ENCODE measurements at places on chromosomes 3 and 15. TPM values are rescaled to one million over a fixed set of nuclear protein-coding genes. Genes with fewer than 3 reads are reported as not detected.

- peak; percentile 77 for DNase-seq
These were observed 21.8 kb upstream of the SLC25A38 start for GRCh38 chr3:39361252-39361927.

DNA sequence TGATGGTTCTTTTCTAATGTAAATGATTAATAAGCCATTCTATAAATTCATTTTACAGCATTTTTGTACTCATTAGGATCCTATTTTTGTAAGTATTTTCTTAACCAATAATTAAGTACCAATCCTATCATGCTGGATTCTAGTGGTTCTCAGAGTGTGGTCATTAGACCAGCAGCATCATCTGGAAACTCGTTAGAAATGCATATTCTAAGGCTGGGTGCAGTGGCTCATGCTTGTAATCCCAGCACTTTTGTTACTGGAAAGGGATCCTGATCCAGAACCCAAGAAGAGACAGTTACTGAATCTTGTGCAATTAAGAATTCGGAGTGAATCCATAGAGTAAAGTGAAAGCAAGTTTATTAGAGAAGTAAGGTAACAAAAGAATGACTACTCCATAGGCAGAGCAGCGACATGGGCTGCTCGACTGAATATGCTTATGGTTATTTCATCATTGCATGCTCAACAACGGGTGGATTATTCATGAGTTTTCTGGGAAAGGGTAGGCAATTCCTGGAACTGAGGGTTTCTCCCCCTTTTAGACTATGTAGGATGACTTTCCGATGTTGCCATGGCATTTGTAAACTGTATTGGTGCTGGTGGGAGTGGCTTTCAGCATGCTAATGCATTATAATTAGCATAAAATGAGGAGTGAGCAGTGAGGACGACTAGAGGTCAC lies 9.9 kb upstream of the CEMIP start:
- DNase-seq = no peak

DNA sequence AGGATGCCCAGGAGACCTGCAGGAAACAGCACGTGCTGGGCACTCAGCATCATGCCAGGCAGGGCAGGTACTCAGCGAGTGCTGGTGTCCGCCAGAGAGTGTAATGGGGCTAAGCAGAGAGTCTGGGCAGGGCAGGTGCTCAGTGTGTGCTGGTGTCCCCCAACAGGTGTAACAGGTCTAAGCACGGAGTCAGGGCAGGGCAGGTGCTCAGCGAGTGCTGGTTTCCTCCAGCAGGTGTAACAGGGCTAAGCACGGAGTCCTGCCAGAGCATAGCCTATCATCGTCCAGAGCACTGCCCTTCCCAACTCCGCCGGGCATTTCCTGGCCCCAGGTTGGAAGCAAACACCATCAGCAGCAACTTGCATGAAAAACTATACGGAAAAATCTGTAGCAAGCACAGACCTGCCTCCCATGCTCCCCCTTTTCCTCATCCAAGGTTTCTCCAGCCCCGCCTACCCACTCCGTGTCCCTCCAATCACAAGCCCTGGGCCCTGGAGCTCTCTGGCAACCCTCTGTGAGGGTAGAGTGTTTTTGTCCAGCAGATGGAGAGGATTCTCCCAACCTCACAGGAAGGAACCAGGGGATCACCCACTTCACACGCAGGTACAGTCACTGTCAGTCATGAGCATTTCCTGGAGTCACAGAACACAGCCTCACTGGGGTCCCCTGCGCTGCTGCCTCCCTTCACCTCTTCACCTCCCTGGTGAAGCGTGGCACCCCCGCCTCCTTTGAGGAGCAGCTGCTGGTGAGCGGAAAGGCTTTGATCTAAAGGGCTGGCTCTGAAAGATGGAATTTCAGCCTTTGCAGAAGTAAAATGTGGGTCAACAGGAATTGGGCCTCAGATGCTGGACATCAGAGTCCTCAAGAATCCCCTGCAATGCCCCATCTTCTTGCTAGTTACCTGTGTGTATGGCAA lies 302.5 kb downstream of the OCA2 start:
- no peak for DNase-seq

DNA sequence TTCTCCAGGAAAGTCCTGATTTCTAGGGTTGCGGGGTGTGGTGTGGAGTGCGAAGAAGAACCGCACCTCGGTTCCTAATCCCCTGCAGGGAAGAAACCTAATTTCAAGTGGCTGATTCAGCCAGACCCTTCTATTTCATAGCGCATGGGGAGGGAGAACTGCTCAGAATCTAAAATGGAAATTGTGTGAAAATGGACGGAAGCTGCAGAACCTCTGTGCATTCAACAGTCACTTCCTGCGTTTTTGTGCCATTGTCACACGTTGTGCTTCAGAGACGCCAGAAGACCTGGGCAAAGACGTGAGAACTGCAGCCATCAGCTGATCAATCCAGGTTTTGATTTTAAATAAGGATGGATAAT lies 1.2 kb downstream of the SIDT1 start:
- peak; percentile 83 for DNase-seq

DNA sequence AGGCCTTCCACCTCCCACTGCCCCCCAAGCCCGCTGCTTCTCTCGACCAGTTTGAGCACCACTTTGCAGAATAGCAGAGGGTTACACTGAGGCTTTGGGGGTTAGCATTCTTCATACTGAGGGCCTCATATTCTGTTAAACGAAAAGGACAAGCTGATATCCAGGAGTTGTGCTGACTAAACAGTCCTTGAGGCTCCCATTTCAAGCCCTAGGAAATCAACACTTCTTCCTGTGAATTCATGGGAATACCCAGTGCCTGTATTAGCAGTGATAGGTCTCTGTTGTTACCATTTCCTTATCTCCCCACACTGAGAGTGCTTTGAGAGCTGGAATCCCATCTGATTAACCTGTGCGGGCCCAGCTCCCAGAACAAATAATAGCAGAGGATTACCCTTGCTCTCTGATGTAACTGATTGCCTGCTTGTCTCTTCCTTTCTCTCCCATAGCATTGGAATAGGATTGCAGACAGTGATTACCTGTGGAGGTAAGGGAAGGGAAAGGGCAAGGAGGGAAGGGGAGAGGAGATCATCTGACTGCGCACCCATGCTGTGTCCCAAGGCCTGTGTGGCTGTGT lies 930 bp downstream of the FBXW12 start:
- DNase-seq = no peak

GRCh38 chr3:84510007-84510406 lies 448.8 kb upstream of the CADM2 start:
- no peak for DNase-seq

DNA sequence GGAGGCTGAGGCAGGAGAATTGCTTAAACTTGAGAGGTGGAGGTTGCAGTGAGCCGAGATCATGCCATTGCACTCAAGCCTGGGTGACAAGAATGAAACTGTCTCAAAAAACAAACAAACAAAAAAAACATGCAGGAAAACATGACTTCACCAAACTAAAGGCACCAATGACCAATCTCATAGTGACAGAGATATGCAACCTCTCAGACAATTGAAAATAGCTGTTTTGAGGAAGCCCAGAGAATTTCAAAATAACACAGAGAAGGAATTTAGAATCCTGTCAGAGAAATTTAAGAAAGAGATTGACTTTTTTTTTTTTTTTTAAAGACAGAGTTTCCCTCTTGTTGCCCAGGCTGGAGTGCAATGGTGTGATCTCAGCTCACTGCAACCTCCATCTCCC lies 26.1 kb downstream of the NCBP2 start:
- no peak for DNase-seq

GRCh38 chr3:171531716-171532115 lies 71.5 kb upstream of the TNIK start:
- no peak for DNase-seq

DNA sequence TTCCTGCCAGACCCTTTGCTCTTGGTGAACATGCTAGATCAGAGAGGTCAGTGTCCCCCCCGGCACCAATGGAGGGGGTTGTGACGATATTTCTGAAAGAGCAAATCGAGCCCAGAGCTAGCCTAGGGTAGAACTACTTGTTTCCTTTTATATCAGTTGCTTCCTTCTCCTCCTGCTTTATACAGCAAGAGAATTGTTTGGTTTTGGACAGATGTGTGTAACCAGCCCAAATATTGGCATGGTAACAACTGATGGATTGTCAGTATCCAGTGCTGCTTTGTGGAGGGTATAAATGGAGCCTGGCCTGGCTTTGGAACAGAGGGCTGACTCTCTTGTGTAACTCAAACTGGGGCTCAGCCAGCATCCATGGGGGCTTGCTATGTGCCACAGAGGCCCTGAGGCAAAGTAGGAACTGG lies 27.2 kb downstream of the SNX1 start:
- no peak for DNase-seq

DNA sequence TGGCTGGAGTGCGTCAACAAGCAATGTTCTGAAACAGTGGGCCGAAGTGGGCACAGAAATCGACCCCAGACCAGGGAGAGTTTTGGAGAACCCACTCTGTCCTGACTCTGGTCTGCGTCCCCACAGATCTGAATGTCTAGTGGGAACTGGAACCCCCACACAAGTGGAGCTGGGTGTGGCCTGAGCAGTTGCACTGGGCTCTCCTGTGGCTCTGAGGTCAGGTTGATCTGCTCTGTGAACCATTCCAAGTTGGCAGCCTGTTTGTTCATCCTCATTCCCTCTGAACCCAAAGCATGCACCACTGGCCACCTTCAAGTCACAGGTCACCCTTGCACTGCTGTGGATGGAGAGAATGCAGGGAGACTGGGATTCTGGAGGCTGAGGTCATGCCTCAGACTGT lies 60.5 kb downstream of the STARD5 start:
- no peak for DNase-seq

- DNase-seq = no peak
These were observed 24.9 kb downstream of the ZMAT3 start for GRCh38 chr3:179046497-179047353.

GRCh38 chr3:37640636-37641375 lies 220.9 kb upstream of the CTDSPL start:
- DNase-seq = no peak

- no peak for DNase-seq
These were observed 800 bp upstream of the TARS3 start for GRCh38 chr15:101725073-101725472.

GRCh38 chr15:40048211-40048792 lies 9.3 kb upstream of the SRP14 start:
- peak; percentile 62 for DNase-seq

DNA sequence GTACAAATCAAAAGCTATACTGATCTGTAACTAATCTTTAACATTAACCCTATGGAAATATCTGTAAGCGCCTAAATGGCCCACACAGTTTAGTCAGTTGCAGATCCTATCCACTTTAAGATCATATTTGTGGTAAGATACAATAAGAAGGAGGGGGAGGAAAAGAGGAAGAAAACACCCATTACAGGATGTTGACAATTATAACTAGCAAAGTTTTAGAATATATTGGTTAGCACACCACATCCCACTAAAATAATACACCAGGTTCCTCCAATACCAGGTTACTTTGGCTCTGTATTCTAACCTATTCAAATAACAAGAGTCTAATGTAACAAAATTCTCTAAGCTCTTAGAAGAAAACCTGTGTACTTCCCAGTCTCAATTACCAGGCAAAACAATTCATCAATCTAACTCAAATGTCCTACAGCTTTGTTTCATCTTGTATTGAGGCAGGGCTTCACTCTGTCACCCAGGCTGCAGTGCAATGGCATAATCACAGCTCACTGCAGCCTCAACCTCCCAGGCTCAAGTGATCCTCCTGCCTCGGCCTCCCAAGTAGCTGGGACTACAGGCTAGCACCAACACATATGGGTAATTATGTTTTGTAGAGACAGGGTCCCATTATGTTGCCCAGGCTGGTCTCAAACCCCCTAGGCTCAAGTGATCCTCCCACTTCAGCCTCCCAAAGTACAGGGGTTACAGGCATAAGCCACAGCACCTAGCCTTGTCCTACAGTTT lies 4.2 kb downstream of the SLC4A7 start:
- DNase-seq = no peak

DNA sequence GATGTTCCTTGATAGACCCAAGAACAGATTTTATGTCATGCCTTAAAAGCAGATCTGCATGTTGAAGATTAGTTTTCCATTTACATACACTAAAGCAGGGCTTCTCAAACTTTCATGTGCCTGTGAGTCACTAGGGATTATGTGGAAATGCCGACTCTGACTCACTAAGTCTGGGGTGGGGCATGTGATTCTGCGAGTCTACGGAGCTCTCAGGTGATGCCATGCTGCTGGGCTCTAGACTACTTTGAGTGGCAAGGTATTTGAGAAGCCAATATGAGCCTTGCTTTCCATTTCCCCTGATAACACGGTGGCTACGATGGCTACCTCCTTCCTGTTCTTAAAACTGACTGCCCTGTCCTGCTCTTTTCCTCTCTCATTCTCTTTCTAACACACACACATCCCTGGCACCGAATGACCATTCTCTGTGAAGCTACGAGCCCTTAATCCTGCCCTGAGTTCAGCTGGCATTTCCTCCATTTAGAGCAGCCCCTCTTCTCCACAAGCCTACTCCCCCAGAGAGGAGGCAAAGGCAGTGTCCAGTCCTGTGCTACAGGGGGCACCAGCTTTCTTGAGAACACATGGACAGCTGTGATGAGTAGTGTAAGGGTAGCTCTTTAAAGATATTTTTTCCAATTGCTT lies 39.7 kb upstream of the PYGO1 start:
- DNase-seq = no peak

- no peak for DNase-seq
These were observed 59.4 kb upstream of the PRR23C start for GRCh38 chr3:139104062-139104461.

DNA sequence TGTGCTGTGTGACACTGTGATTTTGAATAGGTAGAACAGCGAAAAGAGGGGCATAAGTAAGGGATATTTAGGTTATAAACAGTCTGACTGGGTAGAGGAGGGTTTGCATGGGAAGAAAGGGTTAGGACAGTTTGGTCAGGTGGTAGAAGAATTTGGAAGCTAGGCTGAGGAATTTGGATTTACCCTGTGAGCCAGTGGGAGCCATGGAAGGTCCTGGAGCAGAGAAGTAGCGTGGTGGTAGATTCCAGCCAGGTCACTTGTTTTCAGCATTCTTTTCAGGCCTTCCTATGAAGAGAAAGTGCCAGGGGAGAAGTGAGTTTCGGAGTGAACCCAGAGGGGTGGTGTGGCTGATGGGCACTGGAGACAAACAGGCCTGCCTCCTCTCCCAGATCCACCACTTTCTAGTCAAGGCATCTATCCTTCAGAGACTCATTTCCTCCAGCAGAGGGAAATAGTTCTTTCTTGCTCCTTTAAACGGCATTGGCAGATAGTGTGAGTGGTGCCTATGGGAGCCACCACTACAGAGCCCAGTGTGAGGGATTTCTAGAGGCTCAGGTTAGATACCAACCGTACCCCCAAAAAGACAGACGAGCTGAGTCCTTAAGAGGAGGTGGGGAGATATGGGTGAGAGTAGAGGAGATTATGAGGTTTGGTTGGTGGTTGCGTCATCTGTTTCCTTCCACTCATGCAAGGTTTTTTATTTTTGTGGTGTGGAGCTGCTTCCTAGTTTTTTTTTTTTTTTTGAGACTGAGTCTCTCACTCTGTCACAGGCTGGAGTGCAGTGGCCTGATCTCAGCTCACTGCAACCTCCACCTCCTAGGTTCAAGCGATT lies 21.2 kb downstream of the PXK start:
- DNase-seq = peak; percentile 31

GRCh38 chr15:58532126-58532525 lies 100.3 kb downstream of the LIPC start:
- no peak for DNase-seq

Gene CD47
- 118 TPM for total RNA-seq

Gene CLDN16
- not detected for total RNA-seq

Gene SLC12A8
- not detected for total RNA-seq

Gene CPN2
- not detected for total RNA-seq

Gene APBA2
- 106 TPM for total RNA-seq

Gene CHRFAM7A
- not detected for total RNA-seq

Gene LIPH
- not detected for total RNA-seq

Gene GABRR3
- not detected for total RNA-seq
